ENCODE measurements at places on chromosomes 1 and 21. TPM values are rescaled to one million over a fixed set of nuclear protein-coding genes. Genes with fewer than 3 reads are reported as not detected.

GRCh38 chr21:42290505-42290904, 24.7 kb downstream of the TFF3 start:
- H3K4me1 ChIP-seq, result no peaks in the 10 kb centered on the region
- H3K36me3 ChIP-seq, result peaks cover 10% of the 10 kb centered on the region
- H3K27me3 ChIP-seq, result no peaks in the 10 kb centered on the region
- no peak for DNase-seq

DNA sequence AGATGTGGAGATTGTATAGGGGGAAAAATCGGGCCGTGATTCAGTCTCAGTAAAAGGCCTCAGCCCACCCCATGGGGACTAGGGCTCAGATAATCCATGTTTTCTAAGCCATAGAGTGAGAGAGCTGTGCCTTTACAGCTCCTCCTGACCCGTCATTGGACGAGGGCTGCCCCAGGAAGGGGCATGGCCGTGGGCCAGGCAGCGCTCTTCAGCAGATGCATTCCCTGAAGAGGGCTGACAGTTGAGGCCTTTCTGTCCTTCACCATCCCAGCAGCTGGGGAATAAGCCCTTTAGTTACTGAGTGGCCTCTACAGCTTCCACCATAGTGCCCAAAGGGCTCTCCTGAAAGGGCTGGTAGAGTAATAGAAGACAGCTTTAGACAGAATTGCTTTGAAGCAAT, 57.2 kb downstream of the ST3GAL3 start:
- DNase-seq, result no peak
- H3K4me1 ChIP-seq, result no peaks in the 10 kb centered on the region
- H3K4me3 ChIP-seq, result no peak overlapping the region
- no peak overlapping the region for H3K27ac ChIP-seq
- H3K36me3 ChIP-seq, result no peaks in the 10 kb centered on the region

DNA sequence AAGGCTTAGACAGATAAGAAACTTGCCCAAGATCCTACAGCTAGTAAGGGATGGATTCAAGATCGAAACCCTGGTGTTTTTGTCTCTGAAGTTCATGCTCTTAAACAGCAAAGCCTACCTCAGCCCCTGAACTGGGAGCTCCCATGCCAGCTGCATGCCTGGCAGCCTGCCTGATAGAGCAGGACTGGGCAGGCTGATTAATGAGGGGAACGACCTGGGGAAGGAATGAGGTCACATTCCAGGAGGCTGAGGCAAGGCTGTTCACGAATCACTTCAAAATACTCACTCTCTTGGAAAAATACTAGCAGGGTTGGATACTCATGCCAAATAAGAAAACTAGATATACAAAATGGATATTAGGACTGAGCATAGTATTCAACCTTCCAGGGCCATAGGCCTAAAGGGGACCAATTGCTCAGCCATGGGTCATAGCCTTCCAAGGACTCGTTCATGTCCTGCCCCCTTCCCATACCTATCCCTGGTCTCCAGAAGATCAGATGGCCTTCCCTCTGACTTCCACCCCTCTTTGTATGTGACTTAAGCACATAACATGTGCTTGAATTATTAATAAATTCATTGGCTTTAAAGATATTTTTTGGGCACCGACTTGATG, 15.6 kb upstream of the TACSTD2 start:
- H3K36me3 ChIP-seq, result no peaks in the 10 kb centered on the region
- H3K4me1 ChIP-seq, result peaks cover 3% of the 10 kb centered on the region
- no peak overlapping the region for H3K4me3 ChIP-seq
- H3K27ac ChIP-seq, result peak overlapping the region; percentile 13
- no peak for DNase-seq
- no peaks in the 10 kb centered on the region for H3K27me3 ChIP-seq

DNA sequence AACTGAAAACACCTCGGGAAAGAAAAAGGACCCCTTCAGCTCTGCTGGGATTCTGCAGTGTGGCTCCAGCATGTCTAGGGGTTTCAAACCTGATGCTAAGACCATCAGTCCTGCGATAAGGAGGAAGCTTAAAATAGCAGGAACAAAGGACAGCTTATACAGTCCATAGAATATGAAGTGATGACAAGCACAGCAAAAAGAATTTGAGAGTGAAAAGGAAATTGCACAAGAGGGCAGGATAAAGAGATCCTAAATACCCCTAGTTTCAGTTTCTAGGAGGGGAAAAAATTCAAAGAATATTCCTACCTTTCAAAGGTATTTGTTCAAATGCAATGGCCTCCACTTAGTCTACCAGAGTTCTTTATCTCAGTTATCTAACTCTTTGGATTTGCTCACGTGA, 171.4 kb downstream of the TGFB2 start:
- no peak overlapping the region for H3K27ac ChIP-seq
- DNase-seq, result no peak
- H3K4me3 ChIP-seq, result no peak overlapping the region
- no peaks in the 10 kb centered on the region for H3K4me1 ChIP-seq
- no peaks in the 10 kb centered on the region for H3K27me3 ChIP-seq

DNA sequence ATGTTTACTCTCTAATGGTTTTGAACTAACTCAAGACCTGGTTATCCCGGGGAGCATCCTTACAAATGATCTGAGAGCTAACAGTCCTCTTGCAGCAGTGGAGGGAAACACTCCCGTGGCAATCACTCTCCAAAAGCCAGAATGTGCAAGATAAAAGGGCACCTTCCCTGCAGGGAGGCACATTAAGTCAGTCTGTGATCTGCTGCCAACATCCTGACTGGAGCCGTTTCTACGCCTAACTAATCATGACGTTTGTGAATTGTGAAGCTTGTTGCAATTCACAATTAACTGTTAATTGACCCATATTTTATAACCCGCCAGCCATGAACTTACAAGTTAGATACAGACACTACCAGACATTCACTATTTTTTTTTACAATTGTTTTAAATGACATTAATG, 52.1 kb upstream of the LGALS8 start:
- no peak overlapping the region for H3K27ac ChIP-seq
- H3K36me3 ChIP-seq, result no peaks in the 10 kb centered on the region
- no peaks in the 10 kb centered on the region for H3K4me1 ChIP-seq
- H3K27me3 ChIP-seq, result no peaks in the 10 kb centered on the region
- DNase-seq, result no peak
- H3K4me3 ChIP-seq, result no peak overlapping the region

SYCP1 gene
- total RNA-seq, result not detected

All from transverse colon (tissue), 4 donors.